ENCODE measurements at places on chromosomes 1 and 21. TPM values are rescaled to one million over a fixed set of nuclear protein-coding genes. Genes with fewer than 3 reads are reported as not detected.

GRCh38 chr21:33936301-33937038, 20.9 kb upstream of the ATP5PO start:
- no peak for DNase-seq

- no peak for DNase-seq
These were observed 72.2 kb downstream of the PLEKHA6 start for GRCh38 chr1:204287466-204287891.

DNA sequence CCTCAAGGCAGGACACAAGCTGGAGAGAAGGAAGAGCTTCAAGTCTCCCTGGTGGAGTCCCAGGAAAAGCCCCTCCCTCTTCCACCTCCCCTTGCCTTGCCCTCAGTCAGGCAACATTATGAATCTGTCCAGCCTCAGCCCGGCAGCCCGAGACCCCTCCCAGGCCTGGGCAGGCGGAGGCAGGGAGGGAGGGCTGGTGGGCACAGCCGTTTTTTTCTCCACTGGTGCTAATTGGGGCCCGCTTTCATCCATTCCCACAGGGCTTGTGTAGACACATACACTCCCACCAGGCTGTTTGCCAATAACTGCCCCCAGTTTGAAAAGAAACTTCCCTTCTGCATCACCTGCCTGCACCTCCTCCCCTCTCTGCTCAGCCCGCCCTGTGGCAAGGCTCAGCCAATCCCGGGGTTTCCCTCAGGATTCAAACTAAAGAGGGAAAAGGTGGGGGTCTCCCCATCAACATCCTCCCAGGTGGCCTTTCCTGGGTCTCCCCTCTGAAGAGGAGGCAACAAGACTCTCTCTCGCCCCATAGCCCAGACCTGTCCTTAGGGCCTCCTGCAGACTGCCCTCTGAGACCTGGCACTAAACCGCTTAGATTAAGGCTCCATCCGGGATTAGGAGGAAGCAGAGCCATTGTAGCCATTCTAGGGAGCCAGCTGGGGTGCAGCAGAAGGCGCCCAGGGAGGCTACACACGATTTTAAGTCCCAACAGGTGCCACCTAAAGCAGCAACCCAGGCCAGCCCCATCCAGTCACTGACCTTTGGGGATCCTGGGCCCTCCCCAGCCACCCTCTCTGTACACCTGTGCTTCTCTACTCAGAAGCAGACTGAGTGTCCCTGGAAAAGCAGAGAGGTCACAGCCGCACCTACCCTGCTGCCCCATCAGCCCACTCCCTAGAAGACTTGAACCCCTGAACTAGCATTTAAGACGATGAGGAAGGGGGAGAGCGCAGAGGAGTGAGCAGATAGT, 3.5 kb downstream of the IGSF9 start:
- no peak for DNase-seq

GRCh38 chr1:58928514-58928913, 144.7 kb upstream of the JUN start:
- DNase-seq, result no peak

LAD1 gene
- total RNA-seq, result 38.9 TPM

AMPD1 gene
- 0.07 TPM for total RNA-seq

- no peak for DNase-seq
These were observed 82.8 kb downstream of the CD247 start for GRCh38 chr1:167435484-167435883.

- no peak for DNase-seq
These were observed 35.9 kb upstream of the ZFP69B start for GRCh38 chr1:40414331-40414730.

GRCh38 chr1:202056644-202057334, 46.4 kb downstream of the ELF3 start:
- DNase-seq, result no peak

SLC45A3 gene
- 9.3 TPM for total RNA-seq

DNA sequence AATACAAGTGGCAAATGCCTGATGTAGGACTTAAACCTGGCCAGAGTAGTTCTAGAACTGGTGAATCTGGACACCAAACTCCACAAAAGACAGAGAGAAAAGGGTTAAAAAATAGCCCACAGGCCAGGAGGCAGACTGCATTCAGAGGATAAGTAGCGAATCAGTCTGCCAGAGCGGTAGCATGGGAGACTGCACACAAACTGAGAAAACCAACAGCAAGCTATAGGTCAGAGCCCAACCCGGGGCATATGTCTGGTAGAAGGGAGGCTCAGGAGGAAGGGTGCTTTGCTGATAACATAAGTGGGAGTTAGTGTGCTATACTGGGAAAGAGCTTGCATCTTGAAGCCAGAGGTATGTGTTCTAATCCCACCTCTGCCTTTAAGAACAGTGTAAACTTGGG, 4.0 kb downstream of the LRRC53 start:
- DNase-seq, result no peak

- no peak for DNase-seq
These were observed 782 bp downstream of the CSDE1 start for GRCh38 chr1:114756949-114757454.

GSTM2 gene
- 5.0 TPM for total RNA-seq

- DNase-seq, result no peak
These were observed 96.6 kb upstream of the ERRFI1 start for GRCh38 chr1:8122477-8123407.

- DNase-seq, result no peak
These were observed 97.4 kb downstream of the FAM78B start for GRCh38 chr1:166069390-166069789.

NUP210L gene
- not detected for total RNA-seq

GRCh38 chr1:85584264-85584781, 3.8 kb downstream of the CCN1 start:
- no peak for DNase-seq

DNA sequence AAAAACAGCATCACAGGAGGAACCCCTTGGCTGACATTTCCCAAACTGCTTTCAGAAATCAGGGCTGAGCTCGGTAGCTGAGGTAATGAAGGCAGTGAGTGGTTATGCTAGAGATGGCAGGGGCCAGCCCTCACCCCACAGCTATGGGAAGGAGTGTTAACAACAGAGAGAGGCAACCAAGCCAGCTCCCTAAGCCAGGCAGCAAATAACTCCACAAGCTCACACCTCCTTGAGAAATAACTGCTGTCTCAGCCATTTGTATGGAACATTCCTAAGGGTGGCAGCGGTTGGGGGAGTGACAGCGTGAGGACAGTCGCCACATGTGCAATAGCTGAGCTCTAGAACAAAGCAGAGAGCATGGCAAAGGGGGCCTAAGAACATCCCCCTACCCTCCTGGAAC, 42.6 kb downstream of the LMX1A start:
- DNase-seq, result no peak

G0S2 gene
- 164 TPM for total RNA-seq

DNA sequence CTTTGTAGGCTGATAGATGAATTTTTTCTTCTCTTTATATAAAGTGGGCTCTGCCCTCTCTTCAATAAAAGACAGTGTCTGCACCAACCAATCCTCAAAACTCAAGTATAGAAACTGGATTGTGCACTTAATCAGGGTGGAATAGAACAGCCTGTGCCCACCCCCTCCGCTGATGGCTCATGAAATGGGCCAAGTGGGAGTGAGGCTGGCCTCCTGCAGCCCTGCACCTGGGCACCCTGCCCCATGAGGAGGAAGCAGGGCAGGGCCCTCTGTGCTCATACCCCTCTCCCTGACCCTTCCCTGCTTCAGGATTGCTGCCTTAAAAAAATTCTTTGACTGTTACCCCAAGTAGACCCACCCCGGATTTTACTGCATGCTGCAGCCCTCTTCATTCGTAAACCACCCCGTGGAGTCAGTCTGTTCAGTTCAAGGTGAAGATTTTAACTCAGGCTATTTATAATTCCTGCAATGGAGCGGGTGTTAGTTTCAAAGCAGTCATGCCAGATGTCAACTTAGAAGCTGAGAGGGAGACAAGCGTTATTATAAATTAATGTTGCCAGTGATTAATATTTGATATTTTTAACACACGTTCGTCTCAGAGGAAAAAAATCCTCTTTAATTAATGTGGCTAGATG, 15.8 kb downstream of the PROK1 start:
- no peak for DNase-seq

RLF gene
- 14.0 TPM for total RNA-seq

GRCh38 chr1:225146478-225146877, 217.0 kb downstream of the DNAH14 start:
- no peak for DNase-seq

SPRR1B gene
- total RNA-seq, result 0.63 TPM

- no peak for DNase-seq
These were observed 7.5 kb downstream of the RNF220 start for GRCh38 chr1:44412601-44413000.

KCNAB2 gene
- 2.7 TPM for total RNA-seq

DNA sequence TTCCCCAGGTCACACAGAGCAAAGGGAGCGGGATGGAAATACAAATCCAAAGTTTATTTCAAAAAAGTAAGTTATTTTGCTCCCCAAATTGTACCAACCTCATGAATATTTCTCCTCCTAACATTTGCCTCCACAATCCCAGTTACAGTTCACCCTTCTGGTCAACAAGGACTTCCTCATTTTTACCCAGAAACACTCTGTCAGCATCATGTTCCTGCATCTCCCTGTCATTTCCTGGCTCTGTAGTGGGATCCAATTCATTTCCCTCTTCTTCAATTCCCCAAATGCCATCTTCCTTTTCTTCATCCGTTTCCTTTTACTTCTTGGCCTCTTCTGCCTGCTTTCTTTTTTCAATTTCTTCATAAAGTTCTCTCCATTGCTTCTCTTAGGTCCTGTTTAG, 32.0 kb upstream of the EPS15 start:
- DNase-seq, result no peak

DCAF8 gene
- total RNA-seq, result 60.5 TPM

FMO3 gene
- not detected for total RNA-seq

GRCh38 chr1:221913351-221913892, 171.5 kb upstream of the DUSP10 start:
- DNase-seq, result no peak
